ENCODE measurements at places on chromosomes 1 and 21.

DNA sequence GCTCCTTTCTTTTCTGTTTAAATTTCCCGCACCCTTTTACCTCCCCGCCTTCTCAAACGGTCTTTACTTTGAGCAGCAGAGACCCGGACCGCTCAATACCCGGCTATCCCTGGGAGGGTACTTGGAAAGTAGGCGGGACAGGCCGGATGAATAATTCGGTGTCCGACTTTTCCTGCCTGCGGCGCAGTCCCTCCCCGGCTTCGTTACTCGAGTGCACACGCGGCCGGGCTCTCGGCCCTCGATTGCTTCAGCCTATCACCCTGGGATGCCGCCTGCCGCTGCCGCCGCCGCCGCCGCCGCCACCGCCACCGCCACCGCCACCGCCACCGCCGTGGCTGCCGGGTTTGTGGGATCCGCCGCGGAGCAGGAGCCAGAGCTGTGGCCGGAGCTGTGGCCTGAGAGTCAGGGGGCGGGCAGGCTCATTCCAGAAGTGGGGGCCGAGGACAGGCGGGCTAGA lies 382 bp upstream of the RASAL2 start:
- peak; percentile 94 for DNase-seq

- no peak for DNase-seq
Measured at GRCh38 chr1:87305762-87306161, 22.9 kb upstream of the LMO4 start.

DNA sequence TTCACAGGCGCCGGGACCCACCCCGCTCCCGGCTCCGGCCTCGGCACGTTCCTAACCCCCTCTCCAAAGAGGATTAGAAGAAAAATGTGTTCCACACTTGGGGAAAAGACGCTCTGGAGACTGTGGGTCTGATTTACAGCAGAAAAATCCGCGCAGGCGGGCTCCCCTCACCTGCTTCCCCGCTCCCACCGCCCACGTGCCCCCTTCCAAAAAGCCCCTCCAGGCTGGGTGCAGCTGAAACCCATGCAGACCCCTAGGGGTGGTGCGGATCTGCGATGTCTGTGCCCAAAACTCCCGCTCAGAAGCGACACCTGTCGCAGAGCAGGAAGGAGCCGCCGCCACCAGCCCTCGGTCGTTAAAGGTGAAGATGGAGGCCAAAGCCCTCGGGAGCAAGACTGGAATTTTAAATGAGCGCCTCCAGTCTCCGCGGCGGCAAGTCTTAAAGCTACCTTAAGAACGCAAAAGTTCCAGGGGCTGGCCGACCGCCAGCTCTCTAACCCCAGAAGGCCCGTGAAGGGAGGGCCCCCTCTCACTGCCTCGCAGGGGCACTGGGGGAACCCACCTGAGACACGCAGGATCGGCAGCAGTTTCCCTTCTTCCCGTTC lies 688 bp upstream of the CHD5 start:
- DNase-seq, result no peak

GRCh38 chr1:185792040-185792439 lies 57.8 kb downstream of the HMCN1 start:
- DNase-seq, result no peak

- DNase-seq, result no peak
Measured at GRCh38 chr1:28246427-28246832, 10.5 kb downstream of the ATP5IF1 start.

All from body of pancreas (tissue), 4 donors.